ENCODE measurements at places on chromosomes 6 and 20.

- no peak for DNase-seq
These were observed 28.2 kb downstream of the CBFA2T2 start for GRCh38 chr20:33518071-33518470.

DNA sequence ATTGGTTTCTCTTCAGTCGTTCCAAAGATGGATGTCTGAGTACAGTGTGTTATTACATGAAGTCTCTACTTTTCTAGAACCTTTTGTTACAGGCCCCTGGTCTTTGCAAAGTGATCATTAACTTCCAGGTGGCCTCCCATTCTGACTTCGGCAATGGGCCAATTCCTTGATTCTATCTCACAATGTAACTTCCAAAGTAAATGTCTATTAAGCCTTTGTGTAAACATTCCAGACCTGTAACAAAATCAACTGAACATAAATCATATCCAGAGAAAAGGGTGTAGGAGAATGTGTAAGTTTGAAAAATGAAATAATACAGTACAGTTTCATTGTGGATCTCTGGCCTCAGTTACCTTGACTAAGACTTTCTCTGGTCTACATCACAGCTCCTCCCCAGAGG lies 187.8 kb upstream of the JAG1 start:
- no peak for DNase-seq

DNA sequence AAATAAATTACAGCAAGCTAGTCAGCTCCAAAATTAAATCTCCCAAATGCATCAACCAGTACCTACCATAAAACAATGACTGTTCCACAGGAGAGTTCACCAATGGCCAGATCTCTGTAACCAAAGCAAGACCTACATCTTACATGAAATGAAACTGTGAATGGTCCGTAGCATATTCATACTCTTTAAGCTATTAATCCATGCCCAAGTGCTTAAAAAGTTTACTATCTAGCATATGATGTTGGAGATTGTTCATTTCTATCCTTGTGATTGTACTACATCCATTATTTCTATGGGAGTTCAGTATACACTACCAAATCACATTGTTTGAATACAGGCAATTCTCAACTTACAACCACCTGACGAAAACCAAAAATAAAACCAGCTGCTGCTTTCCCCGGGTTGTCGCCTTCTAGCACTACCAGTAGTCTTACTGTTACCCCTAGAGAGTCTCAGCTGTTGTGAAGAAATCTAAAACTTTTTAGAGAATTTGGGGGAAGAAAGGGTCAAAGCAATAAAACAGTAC lies 38.0 kb downstream of the HIVEP2 start:
- DNase-seq, result peak; percentile 29

- no peak for DNase-seq
These were observed 817 bp downstream of the ME1 start for GRCh38 chr6:83429857-83430610.

GRCh38 chr6:33578588-33579011 lies 1.5 kb downstream of the BAK1 start:
- DNase-seq, result peak; percentile 55

DNA sequence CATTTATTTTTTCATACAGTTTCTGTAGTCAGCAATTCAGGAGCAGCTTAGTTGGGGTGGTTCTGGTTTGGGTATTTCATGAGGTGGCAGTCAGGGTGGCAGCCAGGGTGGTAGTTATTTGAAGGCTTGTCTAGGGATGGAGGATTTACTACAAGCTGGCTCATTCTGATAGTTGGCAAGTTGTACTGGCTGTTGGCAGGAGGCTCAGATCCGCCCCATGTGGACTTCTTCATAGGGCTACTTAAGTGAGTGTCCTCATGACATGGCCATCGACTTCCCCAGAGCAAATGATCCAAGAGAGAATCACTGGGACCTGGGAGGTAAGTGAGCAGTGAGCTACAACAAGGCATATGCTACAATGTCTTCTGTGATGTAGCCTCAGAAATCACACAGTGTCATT lies 22.4 kb upstream of the CDKAL1 start:
- no peak for DNase-seq

- DNase-seq, result no peak
These were observed 21.2 kb downstream of the TFAP2A start for GRCh38 chr6:10393544-10394225.

GRCh38 chr6:43020847-43021246 lies 576 bp upstream of the RRP36 start:
- DNase-seq, result no peak

- no peak for DNase-seq
These were observed 220.7 kb upstream of the NRSN1 start for GRCh38 chr6:23905133-23905815.

DNA sequence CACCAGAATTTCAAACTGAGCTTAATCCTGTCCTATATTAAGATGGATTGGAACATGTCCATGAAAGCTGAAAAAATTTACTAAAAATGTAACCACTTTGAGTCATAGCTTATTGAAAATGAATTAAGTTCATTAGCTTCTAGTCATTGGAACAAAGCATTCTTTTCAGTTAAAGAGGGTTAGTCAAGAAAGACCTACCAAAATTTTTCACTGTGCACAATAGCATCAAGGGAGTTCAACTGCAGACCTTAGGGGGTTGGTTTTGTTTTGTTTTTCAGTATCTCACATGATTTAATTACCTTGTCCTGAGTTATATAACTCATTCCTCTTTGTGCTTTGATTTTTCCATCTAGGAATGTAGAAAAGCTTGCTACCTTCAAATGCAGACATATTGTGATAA lies 2.8 kb downstream of the SLC2A12 start:
- DNase-seq, result no peak

DNA sequence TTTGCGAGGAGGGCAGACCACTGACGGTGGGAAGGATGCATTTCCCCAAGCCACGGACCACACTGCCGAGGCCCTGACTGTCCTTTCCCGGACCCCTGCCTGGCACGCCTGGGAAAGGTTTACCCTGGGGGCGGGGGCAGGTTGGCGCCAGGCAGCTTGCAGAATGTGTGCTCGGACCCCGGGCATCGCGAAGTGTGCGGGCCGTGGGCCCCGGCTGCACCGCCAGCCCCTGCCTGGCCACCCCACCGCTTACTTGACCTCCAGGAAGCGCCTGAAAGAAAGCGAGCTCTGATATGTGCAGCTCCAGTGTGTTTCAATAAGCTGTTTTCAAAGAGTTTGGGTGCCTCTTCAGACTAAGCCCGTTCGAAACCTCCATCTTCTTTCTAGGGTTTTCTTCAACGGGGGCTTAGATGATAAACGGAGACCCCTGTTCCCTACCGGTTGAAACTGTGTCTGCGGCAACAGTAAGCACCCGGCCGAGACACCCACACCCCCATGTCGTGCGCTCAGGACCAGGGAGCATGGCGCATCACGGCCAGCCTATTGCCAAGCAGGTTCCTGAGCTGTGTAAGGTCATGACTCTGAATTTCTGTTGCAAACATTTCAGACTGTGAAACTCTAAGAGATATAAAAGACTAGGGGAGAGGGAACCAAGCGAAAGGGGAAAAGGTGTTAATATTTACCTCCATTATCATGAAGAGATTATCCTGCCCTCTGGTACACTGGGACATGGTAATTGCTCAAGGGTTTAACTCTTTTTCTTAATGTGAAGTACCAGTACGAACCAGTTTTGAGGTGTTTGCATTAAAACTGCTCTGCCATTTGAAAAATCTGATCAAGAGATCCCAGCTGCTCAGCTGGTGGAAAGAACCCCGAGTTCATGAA lies 231.2 kb upstream of the FOXQ1 start:
- no peak for DNase-seq

DNA sequence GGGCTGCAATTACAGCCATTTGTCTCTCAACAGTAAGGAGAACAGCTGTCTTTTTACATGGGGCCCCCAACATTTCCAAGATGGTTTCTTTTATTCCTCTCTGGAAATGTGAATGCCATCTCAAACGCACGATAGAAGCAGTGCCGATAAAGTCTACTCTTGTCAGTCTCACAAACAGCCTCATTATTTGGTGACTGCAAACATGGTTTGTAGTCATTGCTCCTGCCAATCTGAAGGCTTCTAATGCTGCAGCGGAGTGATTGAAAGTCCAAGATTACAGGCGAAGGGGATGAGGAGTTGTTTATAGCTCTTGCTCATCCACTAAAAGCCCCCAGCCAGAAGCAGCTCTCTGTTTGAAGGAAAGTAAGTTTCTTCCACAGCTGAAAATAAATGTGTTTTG lies 657.1 kb downstream of the CBLN4 start:
- no peak for DNase-seq

DNA sequence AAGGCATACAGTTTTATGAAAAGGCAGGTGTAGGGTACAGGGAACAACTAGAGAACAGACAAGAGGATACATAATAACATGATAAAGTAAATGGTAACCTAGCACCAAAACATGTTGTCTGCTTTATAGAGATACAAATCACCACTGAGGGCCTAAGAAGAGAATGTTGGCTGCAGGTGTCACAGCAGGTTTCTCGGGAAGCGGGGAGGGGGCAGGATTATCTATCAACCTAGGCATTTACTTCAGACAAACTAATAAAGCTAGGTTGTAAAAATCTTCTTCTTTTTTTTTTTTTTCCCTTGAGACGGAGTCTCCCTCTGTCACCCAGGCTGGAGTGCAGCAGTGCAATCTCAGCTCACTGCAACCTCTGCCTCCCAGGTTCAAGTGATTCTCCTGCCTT lies 22.7 kb downstream of the PIM1 start:
- no peak for DNase-seq

GRCh38 chr6:109840796-109841195 lies 137.3 kb upstream of the GPR6 start:
- DNase-seq, result no peak
